Stimulated activated CD8-positive, alpha-beta memory T cell treated with anti-CD3 and anti-CD28 coated beads, Interleukin-2, amount 100 ng/mL, for 1 hour (primary cell): ENCODE measurements at places on chromosomes 5 and 9.

DNA sequence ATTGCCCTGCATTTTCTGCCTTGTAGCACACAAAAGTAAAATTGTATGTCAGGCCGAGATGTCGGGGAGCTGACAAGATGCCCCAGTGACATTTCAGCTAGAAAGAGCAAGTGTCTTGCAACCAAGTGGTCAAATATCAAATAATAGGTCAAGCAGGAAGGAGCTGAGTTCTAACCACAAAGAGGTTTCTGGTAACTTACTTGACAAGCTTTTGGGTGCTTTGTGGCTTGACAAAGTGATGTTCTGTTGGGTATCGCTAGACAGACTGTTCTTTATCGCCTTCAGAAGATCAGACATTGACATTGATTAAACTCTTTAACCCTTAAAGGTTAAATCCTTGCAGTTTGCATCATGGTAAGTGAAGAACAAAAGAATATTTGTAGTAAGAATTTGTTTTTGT is 419.9 kb downstream of the CCDC171 start:
- DNase-seq = no peak

- DNase-seq = no peak
Measured at GRCh38 chr9:35303567-35303966, 141.8 kb downstream of the UNC13B start.

DNA sequence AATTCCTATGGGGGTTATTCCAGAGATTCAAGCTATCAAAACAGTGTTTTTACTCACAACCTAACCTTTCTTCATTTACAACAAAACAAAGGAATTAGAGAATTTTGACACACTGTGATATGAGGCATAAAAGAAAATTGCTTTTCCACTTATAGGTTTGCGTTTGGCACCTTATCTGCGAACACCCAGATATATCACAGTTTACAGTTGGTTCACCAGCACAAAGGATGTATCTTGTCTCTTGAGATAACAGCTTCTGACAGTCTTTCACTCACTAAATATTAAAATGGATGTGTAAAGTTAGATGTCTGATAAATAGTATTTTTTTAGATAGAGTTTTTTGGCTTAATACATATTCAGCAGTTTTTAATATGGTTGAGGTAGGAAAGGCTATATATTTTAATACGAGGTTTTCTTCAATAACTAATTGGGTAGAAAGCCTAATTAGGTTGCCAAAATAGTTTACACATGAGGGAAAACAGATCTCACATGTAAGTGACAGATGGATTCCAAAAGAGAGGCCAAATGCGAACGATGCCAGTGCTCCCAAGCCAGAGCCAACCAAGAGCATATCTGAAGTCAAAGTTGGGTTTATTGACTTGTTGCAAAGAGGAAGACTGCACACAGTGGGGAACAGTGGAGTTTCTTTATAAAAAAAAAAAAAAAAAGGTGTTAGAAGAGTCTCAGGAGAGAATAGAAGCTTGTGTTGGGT is 1495.2 kb downstream of the MAT2B start:
- DNase-seq = no peak

DNA sequence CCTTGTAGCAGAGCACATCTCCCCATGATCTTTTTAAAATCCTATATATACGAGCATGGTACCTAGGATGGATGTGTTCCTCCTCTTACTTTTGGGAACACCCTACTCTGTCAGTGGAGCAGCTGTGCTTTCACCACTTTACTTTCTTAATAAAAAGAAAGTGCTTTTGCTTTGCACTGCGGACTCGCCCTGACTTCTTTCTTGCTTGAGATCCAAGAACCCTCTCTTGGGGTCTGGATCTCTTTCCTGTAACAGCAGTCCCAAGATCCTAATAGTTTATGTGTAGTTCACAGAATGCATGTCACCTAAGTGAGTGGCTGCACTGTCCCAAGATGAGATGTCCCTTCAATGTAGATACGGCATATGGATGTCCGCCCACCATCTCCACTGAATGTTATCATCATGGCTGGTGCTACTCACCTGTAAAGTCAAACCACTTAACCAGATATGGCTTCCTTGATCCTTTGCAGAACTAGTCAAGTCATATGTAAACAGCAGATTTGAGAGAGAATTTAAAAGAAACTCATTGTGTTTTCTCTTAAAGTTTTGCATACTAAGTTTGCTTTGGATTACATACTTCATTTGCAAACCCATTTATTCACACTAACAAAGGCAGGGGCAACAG is 1.9 kb downstream of the FGF1 start:
- DNase-seq = no peak

GRCh38 chr9:121598965-121599871 is 52.2 kb upstream of the DAB2IP start:
- no peak for DNase-seq

DNA sequence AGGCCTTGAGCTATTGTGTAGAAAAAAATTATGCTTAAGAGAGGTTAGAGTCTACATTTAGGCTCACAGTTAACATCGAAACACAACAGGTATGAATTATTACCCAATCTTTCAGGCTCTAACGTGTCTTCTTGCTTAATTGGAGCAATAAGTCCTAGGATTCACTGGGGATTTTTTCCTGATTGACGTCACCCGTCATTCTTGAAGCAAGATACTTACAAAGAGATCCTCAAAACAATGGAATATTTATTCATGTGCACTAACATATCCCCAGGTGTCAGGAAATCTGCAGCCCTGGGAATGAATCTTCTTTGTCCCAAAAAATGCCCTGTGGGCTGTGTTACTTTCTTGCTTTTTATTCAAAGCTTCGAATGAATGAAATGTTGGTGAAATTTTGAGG is 413.5 kb downstream of the NFIB start:
- DNase-seq = no peak

- no peak for DNase-seq
Measured at GRCh38 chr5:154849791-154850201, 607 bp downstream of the FAXDC2 start.

DNA sequence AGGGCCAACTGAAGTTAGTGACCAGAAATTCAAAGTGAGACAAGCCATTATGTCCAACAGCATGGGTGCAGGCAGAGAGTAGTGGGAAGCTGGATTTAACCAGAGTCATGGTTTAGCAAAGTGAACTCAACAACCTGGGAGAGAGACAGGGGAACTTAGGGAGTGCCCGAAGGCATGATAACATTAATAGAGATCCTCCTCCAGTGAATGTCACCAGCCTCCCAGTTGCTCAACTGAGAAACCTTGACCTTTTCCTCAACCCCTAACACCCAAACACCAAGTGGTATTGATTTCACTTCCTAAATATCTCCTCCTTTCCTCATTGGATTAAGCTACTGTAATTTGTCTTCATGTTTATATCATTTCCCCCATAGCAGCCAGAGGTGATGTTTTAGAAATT is 42.6 kb downstream of the HMGCS1 start:
- DNase-seq = no peak

GRCh38 chr5:153630546-153630945 is 140.1 kb downstream of the GRIA1 start:
- no peak for DNase-seq

DNA sequence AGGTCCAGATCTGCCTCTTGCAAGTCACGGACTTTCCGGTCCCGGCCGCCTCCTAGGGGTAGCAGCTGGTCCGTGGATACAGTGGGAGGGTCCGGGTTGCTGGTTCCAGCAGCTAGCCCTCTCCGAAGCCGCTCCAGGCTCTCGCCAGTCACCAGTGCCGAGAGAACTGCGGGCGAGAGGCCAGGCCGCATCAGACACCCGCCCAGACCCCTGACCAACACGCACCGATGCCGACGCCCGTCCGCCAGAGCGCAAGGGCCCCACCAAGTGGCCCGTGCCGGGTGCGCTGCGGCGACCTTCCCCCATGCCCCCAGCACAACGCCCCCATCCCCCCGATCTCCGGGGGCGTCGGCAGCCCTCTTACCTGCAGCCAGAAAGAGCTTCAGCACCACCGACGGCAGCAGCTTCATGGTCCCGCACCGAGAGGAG is 470 bp downstream of the HBEGF start:
- DNase-seq = no peak

DNA sequence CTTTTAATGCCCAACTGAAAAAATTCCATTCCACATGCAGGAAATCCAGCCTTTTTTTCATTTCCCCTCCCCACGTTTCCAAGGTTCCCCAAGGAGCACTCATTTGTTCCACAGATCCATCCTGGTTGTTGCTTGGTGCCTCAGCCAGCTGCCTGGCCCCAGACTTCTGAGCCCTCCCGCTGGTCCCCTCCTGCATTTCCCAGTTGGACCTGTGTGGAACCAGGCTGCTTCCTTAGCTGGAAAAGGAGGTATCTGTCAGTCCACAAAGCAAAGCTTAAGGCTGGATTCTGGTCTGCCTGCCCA is 44.8 kb downstream of the ANGPTL2 start:
- DNase-seq = no peak

GRCh38 chr5:149157330-149157729 is 16.0 kb downstream of the ABLIM3 start:
- DNase-seq = no peak

- no peak for DNase-seq
Measured at GRCh38 chr5:652023-652515, 39.9 kb downstream of the CEP72 start.

- no peak for DNase-seq
Measured at GRCh38 chr9:91847581-91848091, 102.4 kb downstream of the ROR2 start.

- DNase-seq = no peak
Measured at GRCh38 chr9:3955305-3955687, 344.6 kb downstream of the GLIS3 start.

GRCh38 chr5:12147513-12147912 is 243.3 kb upstream of the CTNND2 start:
- DNase-seq = no peak

- DNase-seq = no peak
Measured at GRCh38 chr5:11251247-11251646, 490.2 kb upstream of the DAP start.

DNA sequence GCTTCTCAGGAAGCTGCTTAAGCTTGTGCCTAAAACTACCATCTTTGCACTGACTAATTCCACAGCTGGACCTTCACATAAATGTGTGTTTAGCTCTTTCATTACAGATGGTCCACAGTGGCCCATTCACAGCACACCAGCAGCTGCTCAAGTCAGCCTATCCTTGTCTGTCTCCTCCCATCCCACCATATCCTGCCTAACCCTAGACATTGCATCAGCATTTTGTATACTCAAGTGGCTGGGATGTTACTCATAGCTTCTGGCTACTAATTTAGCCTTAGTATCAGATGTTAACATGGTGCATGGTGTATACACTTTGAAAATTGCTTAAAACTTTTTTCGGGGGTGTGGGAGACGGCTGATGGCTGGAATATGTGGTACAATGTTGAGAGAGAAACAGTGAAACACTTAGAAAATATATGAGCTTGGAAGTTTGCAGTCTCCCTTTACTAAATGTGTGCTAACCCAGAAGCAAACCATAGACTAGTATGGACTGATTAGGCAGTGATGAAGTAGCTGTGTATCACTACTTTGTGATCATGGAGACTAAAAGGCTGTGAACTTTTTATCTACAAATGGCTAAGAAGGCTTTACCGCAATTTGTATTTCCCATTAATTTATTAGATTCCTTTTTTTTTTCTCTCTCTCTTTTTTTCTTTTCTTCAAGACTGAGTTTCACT is 83.1 kb downstream of the JMY start:
- no peak for DNase-seq

GRCh38 chr5:159552751-159553150 is 222.5 kb upstream of the IL12B start:
- no peak for DNase-seq

- DNase-seq = no peak
Measured at GRCh38 chr9:2761424-2761823, 44.1 kb downstream of the KCNV2 start.

DNA sequence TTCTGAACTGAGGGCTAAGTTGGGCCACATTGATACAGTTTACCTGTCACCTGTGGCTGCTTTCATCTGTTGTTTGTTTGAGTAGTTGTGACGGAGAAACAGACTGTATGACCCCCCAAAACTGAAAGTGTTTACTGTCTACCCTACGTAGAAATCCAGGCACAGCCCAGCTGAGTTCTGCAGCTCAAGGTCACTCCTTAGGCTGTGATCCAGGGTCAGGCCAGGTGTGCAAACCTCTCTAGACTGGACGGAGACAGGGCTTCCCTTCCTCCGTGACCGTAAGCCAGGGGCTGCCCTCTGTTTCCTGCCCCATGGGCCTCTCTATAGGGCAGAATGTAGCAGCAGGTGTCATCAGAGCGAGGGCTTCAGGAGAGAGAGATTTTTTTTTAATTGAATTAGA is 207.9 kb upstream of the OTULINL start:
- DNase-seq = no peak

DNA sequence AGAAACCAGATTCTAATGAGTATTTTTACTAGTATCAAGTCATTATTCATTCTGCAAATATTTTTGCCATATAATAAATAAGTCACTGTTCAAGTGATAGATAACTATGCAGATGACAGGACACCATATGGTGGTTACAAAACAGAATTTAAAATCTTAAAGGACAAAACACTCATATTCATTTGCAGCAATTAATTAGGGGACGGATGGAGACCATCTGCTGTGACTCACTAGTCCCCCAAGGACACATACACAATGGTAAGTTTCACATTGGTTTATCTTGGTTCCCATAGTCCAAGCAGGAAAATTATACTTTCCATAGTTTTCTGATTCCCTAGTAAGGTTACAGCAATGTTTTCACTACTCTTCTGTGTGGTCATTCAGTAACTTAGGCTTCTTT is 28.4 kb upstream of the SPATA31C2 start:
- no peak for DNase-seq
